ENCODE measurements at places on chromosomes 12 and 14.

DNA sequence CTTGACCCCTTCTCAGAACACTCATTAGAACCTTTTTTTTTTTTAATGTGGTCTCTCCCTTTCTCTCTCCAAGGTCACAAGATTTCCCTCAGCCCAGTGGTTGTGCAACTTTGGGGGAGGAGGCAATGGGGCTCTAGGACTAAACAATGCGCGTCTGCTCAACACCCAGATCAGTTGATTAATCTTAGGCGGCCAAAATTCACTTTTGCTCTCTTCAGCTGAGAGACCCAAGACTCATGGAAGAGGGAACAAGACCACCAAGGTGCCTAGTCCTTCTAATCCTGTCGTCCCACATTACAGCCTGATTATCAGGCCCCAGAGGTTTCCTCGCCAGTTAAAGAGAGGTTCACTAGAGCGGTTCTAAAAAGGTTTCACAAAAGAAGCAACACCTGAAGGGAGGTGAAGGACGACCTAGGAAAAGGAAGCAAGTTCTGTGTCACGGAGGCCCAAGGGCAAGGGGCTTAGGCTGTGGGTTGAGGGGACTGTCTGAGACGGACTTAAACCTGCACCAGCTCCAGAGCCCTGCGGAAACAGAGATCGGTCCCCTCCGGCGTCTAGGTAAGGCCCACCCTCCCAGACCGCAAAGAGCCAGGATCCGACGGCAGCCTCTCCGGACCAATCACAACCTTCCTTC lies 824 bp upstream of the TARBP2 start:
- no peak for DNase-seq

GRCh38 chr12:105706321-105706972 lies 376.0 kb downstream of the C12orf75 start:
- DNase-seq: peak; percentile 84

DNA sequence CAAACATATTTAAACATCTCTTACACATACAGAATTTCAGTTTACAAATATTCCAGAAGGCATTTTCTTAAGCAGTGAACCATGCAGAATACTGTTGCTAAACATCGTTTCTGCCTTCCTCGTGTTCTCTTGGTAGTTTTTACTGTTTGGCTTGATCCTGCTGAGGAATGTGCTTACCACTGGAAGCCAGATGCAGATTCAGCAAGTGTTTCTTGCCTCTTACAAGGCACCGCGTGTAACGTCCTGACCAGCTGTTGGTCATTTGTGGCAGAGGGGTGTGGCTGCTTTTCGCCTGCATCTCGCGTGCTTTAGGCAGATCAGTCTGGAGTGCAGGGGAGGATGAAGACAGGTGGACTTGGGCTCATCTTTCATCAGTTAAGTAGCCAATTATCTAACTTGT lies 12.4 kb downstream of the EIF2B1 start:
- no peak for DNase-seq

GRCh38 chr12:97223419-97223818 lies 239.2 kb upstream of the RMST start:
- DNase-seq: no peak

- DNase-seq: no peak
Measured at GRCh38 chr12:56994231-56994746, 12.1 kb downstream of the ZBTB39 start.

- DNase-seq: no peak
Measured at GRCh38 chr12:12353807-12354206, 3.1 kb upstream of the BORCS5 start.

DNA sequence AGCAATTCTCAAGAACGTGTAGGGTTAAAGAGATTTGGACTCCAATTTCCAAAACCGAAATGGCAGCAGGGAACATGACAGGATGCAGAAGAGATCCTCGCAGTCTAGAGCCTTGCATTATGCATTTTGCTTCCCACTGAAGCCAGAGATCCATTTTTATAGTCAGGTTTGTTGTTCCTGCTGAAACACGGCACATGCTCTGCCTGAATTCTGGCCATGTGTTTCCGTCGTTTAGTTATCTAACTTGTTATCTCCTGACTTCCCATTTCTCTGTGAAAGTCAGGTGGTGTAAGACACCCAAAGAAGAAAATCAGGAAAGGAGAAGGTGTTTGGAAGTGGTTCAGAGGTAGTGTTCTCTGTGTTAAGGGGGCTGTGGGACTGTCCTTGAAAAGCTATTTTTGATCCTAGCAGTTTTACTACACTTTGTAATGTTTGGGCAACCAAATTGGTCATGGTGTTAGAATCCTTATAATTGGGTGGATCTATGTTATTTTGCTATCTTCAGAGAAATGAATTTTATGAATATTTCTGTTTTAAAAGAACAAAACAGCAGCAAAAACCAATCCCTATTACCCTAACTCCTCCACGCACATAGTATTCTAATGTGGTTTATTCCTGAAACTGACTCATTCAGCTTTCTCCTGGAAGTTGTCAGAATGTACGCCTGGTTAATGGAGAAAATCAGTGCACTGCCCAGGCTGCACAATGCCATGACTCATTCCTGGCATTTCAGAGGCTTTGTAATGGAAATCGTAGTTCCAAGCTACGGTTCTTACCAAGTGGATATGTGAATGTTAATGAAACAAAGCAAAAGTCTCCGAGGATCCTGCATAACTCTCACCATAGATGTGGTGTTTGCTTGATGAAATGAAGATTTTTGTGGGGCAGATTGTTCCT lies 110.1 kb downstream of the SAMD4A start:
- DNase-seq: no peak

DNA sequence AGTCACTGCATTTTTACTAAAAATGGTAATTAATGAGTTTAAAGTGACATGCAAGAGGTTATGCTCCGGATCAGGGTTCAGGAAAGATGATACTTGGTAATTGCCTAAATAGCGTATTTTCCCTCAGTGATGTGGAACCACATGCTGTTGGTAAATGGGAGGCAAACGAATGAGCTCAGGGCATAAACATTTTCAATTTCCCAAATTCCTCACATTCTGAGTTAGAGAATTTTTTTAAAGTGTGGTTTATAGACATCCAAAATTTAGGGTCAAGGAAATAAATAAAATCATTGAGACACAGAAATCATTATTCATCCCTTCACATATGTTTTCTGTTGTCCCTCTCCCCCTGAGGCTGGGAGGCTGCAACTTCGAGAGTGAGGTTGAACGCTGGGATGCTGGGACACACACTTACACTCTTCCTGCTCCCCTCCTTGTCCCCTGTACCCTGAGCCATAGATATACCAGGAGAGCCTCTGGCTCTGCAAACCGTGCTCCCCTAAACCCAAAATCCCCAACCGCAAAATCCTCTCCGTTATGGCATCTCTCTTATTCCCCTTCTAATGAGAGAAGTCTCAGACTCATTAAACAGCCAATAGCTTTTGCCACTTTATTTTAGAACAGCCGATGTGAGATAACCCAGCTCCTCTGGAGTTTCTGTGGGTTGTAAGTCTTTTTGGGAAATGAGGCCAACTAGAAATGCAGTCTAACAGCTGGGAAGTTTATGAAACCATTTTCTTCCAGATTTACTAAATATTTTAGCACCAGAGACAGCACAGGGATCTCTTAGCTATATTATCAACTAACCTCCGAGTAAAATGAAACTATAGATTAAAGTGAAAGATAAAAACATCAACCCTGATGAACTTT lies 21.4 kb upstream of the ADGRD1 start:
- DNase-seq: no peak

DNA sequence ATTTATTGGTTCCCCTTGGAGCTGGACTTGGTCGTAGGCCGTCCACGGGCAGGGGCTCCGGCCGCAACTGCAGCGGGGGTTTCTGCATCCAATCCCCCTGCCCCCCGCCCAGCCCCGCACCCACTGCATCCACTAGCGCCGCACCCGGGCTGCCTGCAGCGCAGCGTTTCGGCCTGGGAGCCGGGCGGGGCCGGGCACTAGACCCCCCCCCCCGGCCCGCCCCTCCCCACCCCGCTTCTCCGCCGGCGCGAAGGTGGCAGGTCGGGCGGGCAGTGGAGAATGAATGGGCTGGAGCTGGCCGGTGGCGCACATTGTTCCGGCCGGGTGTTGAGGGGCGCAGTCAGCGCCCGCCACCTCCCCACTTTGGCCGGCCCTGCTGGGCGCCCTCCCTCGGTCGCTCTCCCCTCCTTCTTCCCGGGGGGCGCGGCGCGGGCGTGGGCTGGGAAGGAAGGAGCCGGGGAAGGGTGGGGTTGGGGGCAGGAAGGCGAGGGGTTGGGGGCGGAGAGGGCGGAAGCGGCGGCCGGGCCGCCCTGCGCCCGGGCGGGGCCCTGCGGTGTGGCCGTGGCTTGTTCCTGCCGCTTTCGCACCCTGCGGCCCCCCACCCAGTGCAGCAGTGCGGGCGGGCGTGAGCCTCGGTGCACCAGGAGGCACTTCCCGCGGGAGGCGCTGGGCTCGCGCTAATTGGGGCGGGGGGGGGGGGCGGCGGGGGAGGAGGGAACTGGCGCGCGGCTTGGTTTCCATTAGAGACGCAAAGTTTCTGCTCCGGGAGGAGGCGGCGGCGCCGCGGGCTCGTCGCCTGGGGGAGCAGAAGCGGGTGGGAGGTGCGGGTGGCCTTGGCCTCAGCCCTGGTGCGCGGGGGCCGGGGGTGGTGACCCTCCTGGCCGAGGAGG lies 841 bp downstream of the CALM1 start:
- DNase-seq: peak; percentile 7

GRCh38 chr12:31003861-31004640 lies 69.6 kb upstream of the DDX11 start:
- no peak for DNase-seq

DNA sequence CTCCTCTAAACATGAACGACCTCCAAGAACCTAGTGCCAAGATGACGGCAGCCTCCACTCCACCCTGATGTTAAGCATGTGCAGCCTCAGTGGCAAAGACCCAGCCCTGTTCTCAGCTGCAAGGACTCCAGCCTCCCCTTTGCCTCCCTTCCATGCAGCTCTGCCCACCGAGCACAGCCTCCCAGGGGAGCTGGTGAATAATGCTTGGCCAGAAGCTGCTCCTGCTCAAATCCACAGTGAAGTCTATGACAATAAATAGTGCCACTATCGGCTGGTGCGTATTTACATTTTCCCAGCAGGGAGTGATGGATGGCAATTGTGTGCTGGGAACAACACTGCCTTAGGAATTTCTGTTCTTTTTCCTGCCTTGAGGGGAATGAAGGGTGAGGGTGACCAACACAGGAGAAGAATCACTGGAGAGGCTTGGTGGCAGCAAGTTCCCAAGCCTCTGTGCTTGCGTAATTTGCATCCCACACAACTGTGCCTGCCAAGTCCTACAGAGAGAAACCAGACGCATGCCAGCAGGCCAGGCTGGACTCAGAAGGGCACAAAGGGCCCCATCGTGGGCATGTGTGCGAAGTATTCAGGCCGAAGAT lies 29.9 kb upstream of the TC2N start:
- DNase-seq: no peak

DNA sequence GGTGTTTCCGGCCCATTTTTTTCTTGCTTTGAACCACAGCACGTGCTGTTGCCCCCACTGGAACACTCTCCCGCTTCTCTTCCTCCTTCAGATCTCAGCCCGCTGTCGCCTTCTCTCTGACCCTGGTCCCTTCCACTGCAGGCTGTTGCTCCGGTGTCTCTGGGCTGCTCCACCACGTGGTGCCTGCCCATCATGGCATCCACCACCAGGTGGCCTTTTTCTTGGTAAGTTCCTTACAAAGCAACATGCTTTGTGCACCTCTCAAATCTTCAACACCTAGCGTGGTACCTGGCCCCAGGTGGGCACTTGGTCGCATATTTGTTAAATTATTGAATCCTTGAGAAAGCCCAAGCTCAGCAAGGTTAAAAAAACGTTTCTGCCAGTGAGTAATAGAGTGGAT lies 19.1 kb downstream of the TUNAR start:
- DNase-seq: no peak

GRCh38 chr12:1552911-1553491 lies 41.4 kb downstream of the FBXL14 start:
- no peak for DNase-seq

GRCh38 chr14:74135426-74135825 lies 50.7 kb downstream of the LIN52 start:
- no peak for DNase-seq

DNA sequence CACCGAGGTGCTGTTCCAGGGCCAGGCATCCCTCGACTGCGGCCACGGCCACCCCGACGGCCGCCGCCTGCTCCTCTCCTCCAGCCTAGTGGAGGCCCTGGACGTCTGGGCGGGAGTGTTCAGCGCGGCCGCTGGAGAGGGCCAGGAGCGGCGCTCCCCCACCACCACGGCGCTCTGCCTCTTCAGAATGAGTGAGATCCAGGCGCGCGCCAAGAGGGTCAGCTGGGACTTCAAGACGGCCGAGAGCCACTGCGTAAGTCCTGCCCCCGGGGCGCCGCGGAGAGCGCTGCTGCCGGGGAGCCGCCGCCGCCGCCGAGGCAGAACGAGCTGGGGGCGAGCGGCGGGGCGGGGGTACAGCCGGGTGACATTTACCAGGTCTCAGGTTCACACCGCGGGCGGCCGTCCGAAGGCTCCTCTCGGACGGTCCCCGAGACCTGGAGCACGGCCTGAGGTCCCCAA lies 1.4 kb downstream of the PLXNC1 start:
- no peak for DNase-seq

GRCh38 chr12:1728824-1729223 lies 38.0 kb downstream of the ADIPOR2 start:
- no peak for DNase-seq

GRCh38 chr14:92880851-92881250 lies 42.1 kb upstream of the CHGA start:
- peak; percentile 69 for DNase-seq

GRCh38 chr14:57199921-57200320 lies 68.8 kb downstream of the EXOC5 start:
- no peak for DNase-seq

GRCh38 chr12:96194576-96194889 lies 358 bp downstream of the ELK3 start:
- no peak for DNase-seq

DNA sequence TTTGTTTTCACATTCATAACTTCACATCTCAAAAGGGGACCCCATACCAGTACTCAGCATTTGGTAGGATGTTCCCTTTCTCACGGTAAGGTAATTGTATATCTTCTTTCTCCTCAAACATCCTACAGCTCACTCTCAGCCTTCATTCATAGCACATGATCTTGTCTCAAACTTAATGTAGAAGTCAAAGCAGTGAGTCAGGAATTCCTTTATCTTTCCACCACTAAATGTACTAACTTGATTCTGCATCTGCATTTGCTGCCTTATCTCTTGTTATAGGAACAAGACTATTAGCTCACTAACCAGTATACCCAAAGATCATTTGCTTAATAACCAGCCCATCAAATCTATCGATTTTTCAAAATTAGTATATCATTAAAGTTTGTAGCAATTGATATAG lies 22.9 kb downstream of the CPSF2 start:
- DNase-seq: no peak

DNA sequence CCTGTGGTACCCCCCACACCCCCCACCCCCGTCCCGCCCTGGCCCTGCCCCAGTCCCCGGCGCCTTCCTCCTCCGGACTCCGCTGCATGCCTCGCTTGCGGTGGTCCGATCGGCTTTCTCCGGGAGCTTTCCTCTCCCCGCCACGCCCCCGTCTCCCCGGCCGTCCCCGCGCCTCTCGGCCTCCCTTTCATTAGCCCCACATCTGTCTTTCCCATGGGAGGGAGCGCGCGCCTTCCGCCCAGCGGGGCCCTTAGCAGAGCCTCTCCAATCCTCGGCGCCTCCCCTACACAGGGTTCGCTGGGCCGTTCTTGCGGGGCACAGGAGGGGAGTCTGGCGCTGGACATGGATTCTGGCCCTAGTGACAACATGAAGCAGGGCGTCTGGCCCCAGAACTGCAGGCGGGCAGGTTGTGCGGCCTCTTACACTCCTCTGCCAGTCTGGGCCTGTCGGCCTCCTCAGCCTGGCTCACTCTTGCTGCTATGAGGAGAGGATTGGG lies 1.5 kb upstream of the EFS start:
- no peak for DNase-seq

- no peak for DNase-seq
Measured at GRCh38 chr14:57380935-57381334, 9.5 kb upstream of the NAA30 start.
